ENCODE measurements at places on chromosomes 3 and 15. TPM values are rescaled to one million over a fixed set of nuclear protein-coding genes. Genes with fewer than 3 reads are reported as not detected.

- DNase-seq: peak; percentile 66
These were observed 1.1 kb downstream of the GRAMD2A start for GRCh38 chr15:72196409-72197040.

DNA sequence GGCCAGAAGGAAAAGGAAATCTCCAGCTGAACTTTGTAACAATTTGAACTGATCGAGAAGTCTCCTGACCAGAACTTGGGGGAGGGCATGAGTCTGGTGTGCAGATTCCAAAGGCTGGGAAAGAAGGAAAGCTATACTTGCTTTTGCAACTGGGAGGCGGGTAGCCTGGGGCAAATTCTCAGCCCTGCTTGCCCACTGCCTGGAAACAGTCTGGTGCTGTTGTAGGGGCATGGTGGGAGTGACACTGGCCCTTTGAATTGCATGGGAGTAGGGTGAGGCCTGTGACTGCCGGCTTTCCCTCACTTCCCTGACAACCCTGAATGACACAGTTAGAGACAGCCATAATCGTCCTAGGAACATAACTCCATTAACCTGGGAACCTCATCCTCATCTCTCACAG is 114.0 kb upstream of the POU1F1 start:
- no peak for DNase-seq

DNA sequence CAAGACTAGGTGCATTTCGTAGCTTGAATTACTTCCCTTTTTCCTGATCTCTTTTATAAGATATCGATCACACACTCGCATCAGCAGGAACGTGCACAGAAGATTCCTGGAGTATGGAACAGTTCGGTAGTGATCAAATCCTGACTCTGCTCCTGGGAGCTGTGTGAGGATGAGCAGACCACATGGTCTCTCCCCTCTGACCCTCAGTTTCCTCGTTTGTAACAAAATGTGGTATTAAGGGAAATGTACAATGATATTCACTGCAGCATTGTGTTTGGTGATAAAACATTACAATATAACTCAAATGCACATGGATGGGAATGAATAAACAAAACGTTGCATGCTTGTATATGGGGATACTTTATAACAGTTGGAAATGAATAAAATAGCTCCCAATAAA is 26.7 kb downstream of the TMED3 start:
- no peak for DNase-seq

GRCh38 chr15:47409038-47409437 is 308.3 kb upstream of the SEMA6D start:
- DNase-seq: no peak

- DNase-seq: no peak
These were observed 15.8 kb upstream of the ALDH1A3 start for GRCh38 chr15:100863796-100864267.

The EFCC1 gene
- total RNA-seq: 5.7 TPM

DNA sequence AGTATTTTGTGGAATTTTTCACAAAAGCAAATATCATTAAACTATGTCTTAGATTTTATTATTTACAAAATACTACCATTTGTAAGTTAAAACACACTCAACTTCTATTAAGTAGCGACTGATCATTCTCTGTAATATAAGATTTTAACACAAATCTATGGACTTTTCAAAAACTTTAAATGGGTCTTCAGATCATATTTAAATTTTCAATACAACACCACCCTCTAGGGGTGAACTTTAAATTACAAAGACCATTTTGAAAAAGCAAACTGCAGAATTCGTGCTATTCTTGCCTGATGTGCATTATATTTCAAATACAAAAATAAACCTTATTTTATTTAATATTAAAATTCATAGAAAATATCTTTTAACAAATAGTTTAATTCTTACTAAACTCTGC is 8.2 kb upstream of the VGLL4 start:
- DNase-seq: no peak

DNA sequence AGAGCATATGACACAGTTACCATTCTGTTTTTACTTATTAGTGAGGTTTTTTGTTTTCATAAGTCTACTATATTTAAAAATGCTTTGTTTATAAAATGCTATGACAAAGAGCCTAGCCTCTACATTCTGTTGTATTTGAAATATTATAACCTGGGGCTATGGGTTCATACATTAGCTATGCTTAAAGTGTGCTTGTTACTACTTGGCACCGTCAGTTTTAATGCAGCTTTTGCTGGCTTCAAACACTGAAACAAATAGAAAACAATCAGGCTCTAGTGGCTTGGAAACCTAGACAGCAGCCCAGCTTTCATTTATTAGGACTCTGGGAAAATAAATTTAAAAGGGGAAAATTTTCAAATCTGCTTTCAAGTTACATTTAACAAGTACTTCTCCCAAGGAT is 635.9 kb downstream of the CADM2 start:
- DNase-seq: no peak

The RTP3 gene
- not detected for total RNA-seq

The IL16 gene
- 159 TPM for total RNA-seq

The TMC3 gene
- total RNA-seq: not detected

The IGSF10 gene
- 3.5 TPM for total RNA-seq

DNA sequence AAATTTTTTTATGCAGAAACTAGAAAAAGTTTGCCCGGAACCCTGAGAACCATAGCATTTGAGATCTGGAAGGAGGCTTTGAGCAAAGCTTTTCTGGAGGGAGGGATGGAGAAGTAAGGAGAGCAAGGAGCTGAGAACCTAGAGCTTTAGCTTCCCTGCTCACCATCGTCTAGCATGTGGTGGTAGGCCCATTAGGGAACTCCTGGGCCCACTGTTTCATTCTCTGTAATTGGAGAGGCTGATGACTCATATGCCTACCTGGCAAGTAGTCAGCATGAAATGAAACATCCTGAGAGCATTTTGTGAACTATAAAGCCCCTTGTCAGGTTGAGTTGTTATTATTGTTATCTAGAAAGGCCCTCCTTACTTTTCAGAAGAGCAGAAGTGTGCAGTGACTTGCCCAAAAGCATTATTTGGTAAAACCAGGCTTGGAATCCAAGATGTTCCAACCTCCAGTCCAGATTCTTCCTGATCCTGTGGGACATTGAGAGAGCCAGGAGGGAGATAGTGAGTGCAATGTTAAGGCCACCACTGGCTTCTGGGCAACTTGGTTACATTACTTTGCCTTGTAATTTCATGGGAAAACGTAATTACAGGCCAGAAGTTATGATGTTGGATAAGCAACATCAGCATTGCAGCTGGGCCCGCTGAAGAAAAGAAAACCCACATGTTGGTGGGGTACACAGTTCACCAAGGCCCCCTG is 104.5 kb upstream of the BFSP2 start:
- no peak for DNase-seq

GRCh38 chr3:72872183-72872582 is 15.7 kb upstream of the GXYLT2 start:
- DNase-seq: no peak

DNA sequence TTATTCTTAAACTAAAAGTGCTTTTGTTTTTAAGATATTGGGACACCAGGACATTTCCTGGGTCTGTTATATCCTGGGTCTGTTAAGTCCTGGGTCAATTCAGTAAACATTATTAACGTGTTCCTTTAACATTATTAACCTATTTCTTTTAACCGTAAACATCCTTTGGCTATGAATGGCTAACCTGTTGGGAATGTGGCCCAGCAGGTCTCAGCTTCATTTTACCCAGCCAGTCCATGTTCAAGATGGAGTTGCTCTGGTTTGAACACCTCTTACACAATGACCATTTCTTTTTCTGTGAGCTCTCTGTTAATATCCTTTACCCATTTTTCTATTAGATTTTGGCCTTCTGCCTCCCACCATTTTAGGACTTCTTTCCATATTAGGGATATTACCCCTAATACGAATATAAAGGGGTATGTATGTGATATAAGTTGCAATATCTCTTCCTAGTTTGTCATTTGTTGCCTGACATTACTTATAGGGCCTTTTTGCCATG is 88.9 kb upstream of the NEDD4 start:
- DNase-seq: no peak

DNA sequence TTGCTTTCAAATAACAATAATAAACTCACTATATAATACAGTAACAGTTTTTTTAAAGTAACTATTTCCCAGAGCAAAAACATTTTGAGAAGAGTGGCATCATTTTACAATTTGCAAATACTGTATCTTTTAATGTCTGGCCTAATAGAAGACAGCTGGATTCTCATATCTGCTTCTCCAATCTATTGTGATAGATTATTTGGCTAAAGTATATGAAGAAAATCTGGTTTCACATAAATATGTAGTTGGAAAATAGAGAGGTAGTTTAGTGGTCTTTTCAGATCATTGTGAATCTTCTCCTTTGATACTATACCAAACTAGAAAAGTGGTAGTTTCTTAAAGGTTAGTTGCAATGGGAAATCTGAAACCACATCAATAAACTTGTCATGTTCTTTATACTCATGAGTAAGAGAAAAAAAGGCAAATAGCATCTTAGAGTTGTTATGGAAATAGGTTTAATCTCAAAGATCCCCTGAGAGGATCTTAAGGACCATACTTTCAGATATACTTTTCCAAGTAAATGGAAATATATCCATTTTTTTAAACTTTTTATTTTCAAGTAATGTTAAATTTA is 124.8 kb upstream of the NR2E3 start:
- DNase-seq: no peak

- DNase-seq: peak; percentile 90
These were observed 1.9 kb downstream of the CHST2 start for GRCh38 chr3:143121241-143122088.

DNA sequence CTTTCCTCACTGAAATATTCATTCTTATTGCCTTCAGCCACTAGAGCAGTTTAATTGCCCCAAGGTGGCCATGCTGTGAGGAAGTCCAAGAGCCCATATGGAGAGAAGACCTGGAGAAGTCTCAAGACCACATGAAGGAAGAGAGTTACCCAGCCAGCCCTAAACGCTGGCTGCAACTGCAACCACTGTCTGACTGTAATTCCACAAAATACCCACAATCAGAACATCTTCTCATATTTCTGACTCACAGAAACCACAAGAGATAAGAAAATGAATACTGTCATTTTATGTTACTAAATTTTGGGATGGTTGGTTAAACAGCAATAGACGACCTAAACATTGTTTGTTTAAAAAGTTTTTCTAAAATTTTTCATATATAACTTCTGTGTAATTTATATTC is 14.7 kb upstream of the SST start:
- no peak for DNase-seq

The ADGRG7 gene
- not detected for total RNA-seq

GRCh38 chr3:64238971-64239667 is 13.9 kb upstream of the PRICKLE2 start:
- DNase-seq: no peak

GRCh38 chr3:50230104-50230793 is 5.8 kb upstream of the GNAI2 start:
- peak; percentile 81 for DNase-seq

The HDAC11 gene
- total RNA-seq: 7.1 TPM

The WNT5A gene
- total RNA-seq: 12.9 TPM

GRCh38 chr3:169861871-169862270 is 7.9 kb downstream of the LRRC31 start:
- no peak for DNase-seq

GRCh38 chr3:126858887-126859286 is 124.0 kb upstream of the PLXNA1 start:
- DNase-seq: no peak

GRCh38 chr3:11391174-11391879 is 119.1 kb downstream of the ATG7 start:
- no peak for DNase-seq

DNA sequence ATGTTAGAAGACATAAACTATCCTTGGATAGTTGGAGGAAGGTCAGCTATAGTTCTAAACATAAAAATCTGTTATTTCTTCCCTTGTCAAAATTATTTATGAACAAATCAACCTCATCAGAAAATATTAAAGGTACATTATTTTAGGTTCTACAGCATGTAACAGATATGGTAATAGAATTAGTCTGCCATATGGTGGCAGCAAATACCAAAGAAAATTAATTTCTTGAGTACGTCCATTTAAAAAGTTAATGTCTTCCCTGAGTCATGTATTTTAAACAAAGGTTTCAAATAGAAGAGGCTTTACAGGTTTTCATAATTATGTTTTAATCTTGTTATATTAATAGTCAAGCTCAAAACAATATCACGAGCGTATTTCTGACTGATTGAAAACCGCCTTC is 17.9 kb upstream of the ANKRD28 start:
- DNase-seq: no peak

The UNC13C gene
- not detected for total RNA-seq

DNA sequence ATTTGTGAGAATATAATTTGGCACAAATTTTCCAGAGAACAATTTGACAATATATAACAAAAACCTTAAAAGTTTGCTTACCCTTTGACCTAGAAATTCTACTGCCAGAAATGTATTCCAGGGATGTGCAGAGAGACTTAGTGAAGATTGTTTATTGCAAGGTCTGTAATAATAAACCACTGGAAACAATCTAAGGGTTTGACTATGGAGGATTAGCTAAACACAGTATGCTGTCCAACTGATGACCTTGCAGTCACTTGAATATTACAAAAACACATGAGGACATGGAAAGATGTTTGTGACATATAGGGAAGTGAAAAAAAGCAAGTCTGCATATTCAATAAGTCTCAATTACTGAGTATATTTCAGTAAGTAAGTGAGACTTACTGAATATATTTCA is 48.1 kb upstream of the CDV3 start:
- DNase-seq: no peak

DNA sequence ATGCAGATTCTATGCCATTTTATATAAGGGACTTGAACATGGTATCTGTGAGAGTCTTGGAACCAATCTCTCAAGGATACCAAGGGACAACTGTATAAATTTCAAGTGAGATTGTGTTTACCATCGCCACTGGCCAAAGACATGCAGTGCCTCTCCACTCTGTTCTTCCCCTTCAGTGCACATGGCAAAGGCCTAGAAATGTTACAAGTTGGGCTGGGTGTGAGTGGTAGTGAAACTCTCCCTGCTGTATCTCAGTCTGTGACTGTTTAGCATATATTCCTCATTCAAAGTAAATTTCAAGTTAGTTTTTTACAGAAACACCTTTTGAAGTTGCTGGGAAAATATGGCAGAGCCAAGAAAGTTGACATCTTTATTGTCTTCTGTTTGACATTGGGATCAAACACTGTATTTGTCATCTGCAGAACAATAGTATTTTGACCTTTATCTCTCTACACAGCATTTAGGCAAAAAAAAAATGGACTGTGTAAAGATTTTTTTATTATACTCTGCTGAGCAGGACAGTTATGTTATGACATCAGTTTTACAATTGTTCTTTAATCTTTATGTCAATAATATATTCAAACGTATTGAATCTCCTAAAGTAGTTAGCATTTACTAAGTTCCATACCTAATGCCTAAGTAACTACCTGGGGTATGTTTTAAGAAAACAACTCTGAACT is 101.4 kb downstream of the CCNL1 start:
- DNase-seq: no peak

GRCh38 chr3:169847896-169848295 is 21.8 kb downstream of the LRRC31 start:
- peak; percentile 74 for DNase-seq

The ZNF620 gene
- 4.3 TPM for total RNA-seq

The STARD9 gene
- total RNA-seq: 27.7 TPM

Data from spleen (tissue), 13 donors.